ENCODE measurements at places on chromosomes 1 and 21.

GRCh38 chr1:233229288-233229687 lies 66.2 kb downstream of the PCNX2 start:
- no peak for DNase-seq

DNA sequence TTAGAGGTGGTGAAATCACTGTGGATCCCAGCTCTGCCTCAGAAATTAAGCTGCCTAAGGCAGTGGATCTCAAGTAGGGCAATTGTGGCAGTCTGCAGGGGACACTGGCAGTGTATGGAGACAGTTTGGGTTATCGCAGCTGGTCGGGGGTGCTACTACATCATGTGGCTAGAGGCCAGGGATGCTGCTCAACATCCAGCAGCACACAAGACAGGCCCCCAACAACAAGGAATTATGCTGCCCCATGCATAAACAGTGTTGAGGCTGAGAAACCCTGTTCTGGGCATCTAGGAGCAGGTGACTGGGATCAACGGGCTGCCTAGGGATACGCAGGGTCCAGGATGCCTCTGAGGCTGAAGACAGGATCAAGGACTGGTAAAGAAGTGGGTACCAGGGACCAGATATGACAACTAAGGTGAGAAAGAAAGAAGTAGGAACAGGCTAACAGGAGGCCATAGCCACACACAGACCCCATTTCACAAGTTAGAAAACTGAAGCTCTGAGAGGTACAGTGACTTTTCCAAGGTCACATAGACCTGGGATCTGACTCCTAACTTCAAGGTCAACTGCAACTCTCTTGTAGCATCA lies 8.7 kb downstream of the BATF3 start:
- no peak for DNase-seq

GRCh38 chr21:36890086-36890485 lies 76.4 kb downstream of the HLCS start:
- DNase-seq: no peak

GRCh38 chr1:180273066-180273465 lies 43.0 kb downstream of the LHX4 start:
- DNase-seq: no peak

DNA sequence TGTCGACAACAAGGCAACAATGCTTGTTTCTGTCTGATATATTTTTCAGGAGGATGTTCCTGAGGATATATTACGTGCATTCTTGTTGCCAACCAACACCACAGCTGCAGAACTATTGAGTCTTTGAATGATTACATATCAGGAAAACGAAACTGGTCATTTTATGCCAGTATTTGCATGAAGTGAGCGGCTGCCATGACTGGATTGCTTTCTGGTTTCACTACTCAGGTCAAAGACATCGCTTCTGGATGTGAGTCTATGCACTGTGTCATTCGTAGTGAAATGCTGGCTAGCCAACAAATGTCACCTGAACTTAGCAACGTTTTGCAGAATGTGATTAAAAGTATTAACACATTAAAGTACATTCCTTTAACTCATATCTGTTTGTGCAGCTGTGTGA lies 35.8 kb upstream of the OLFM3 start:
- no peak for DNase-seq

- no peak for DNase-seq
These were observed 166.7 kb downstream of the GABPA start for GRCh38 chr21:25901330-25901979.

GRCh38 chr1:55947446-55947845 lies 631.9 kb downstream of the PLPP3 start:
- no peak for DNase-seq

GRCh38 chr1:160325252-160325651 lies 17.8 kb downstream of the COPA start:
- DNase-seq: no peak

- no peak for DNase-seq
These were observed 94.0 kb downstream of the KCND3 start for GRCh38 chr1:111895469-111895868.

DNA sequence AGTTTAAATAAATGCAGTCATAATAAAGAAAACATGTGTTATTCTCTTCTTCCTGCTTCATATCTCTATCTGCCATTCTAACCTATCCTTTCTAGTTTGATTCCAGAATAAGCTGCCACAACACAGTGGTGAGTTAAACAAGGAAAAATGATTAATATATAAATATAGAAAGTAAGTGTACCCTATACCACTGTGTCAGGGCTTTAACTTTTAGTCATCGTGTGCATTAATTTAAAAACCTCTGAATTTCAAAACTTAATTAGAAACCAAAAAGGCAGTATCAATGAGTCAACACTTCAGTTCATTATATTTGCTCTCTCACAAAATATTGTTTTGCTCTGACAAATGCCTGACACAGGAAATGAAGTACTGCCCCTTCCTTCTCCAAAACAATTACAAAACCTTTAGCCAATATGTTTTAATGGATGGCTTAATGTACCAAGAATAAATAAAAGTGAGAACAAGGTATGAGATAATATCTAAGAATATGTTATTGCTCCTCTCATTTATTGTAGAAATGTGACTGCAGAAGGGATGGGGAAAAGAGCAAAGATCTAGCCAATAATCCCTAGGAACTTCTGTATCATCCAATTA lies 634.8 kb downstream of the KCNT2 start:
- no peak for DNase-seq

DNA sequence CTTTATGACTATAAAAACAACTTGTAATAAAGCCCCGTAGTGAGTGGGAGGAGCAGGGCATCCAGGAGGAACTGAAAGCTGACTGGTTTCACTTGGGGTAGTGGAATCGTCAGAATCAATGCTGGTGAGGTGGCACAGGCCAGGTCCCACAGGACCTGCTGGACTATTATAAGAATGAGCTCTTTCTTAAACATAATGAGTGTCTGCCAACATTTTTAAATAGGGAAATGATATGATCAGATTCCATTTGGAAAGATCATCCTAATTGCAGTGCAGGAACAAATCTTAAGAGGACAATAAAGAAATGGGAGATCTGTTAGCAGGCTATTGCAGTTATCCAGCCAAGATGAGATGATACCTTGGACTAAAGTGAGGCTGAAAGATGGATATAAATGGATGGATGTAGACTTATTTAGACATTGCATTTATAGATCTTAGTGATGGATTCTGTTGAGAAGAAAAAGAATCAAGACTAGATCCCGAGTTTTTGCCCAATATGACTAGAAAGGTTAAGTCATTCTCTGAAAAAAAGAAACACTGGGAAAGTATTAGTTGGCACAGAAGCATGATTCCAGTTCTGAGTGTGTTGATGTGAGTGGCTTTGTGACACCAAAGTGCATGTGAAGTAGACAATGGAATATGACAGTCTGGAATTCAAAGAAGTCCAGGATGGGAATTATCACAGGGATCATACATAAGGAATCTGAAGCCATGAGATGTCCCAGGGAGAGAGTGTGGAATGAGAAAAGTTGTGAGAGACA lies 153.3 kb upstream of the SGIP1 start:
- peak; percentile 51 for DNase-seq

DNA sequence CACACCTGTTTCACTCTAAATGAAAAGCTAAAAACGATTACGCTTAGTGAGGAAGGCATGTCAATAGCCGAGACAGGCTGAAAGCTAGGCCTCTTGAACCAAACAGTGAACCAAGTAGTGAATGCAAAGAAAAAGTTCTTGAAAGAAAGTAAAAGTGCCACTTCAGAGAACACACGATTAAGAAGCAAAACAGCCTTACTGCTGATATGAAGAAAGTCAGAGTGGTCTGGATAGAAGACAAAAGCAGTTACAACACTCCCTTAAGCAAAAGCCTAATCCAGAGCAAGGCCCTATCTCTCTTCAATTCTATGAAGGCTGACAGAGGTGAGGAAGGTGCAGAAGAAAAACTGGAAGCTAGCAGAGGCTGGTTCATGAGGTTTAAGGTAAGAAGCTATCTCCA lies 130.7 kb downstream of the SIPA1L2 start:
- DNase-seq: no peak

DNA sequence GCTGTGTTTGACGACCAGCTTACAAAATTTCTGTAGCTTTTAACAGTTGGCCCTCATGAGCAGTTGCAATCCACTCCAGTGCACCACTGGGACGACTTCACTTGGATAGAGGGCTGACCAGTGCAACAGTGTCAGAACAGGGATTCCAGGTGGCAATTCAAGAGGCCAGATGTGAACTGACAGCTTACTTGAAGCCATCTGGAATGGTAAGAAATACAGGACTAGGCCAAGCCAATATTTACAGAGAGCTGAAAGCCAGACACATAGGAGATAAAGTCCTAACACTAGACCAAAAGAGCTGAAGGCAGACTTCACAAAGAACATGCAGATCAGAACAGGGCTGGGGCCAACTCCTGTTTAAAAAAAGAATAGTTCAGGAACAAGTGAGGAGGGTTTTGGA lies 93.5 kb upstream of the NFIA start:
- no peak for DNase-seq

GRCh38 chr1:92476071-92476631 lies 10.6 kb downstream of the GFI1 start:
- DNase-seq: peak; percentile 93

DNA sequence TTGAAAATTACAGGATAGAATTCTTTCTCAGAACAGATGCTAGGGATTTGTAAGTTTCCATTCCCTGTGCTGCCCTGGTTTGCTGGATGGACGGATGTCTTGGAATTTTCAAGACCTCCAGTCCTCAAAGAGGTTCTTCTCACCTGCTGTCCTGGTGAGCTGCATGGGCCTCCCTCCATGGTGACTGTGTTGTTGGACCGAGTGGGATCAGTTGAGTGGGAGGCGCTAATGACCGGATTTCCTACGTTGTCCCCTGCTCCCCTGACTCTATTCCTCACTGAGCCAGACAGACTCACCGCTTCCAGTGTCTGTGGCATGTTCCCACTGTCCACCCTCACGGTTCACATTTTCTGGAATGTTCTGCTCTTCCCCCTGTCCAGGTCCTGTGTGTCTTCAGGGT lies 229.8 kb downstream of the CAMTA1 start:
- DNase-seq: no peak

GRCh38 chr1:83773059-83773458 lies 225.9 kb downstream of the TTLL7 start:
- DNase-seq: no peak

GRCh38 chr1:54710434-54710833 lies 5.2 kb upstream of the TTC4 start:
- DNase-seq: no peak

GRCh38 chr1:115239426-115239825 lies 98.6 kb downstream of the NGF start:
- DNase-seq: no peak

- DNase-seq: no peak
These were observed 145.1 kb upstream of the EDN2 start for GRCh38 chr1:41629571-41629970.

DNA sequence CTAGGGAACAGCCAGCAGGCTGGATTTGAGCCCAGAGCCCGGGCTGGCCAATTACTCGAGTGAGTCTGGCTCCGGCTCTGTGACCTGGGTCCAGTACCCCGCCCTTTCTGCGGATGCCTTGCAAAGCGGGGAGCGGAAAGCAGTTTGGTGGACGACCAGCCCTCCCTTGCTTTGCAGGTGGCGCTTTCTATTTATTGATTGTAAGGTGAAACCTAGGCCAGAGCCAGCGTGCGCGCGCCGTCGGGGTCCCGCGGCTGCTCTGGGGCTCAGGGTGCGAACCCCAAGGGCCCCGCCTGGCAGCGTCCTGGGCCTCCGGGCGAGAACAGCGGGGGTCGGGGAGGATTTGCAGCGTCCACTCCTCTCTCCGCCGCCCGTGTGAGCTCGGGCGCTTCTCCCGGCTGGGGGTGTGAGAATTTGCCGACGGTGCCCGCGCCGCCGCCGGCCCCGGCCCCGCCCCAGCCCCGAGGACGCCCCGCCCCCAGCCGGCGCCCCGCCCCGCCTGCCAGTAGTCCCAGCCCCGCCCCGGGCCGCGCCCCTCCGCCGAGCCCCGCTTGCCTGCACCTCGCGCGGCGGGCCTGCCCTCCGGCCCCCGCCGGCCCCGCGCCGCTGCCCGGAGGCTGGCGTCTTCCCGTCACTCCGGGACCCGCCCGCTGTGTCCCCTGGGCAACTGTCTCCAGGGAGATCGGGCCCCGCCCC lies 37.6 kb downstream of the PIK3CD start:
- DNase-seq: peak; percentile 89

- DNase-seq: no peak
These were observed 5.1 kb upstream of the FOXJ3 start for GRCh38 chr1:42340093-42340492.

- no peak for DNase-seq
These were observed 442.9 kb upstream of the NEGR1 start for GRCh38 chr1:72724951-72725861.

GRCh38 chr1:42835422-42835821 lies 11.0 kb upstream of the ZNF691 start:
- no peak for DNase-seq

- DNase-seq: no peak
These were observed 39.4 kb upstream of the C1orf174 start for GRCh38 chr1:3939242-3940080.

GRCh38 chr1:222790115-222790514 lies 24.7 kb upstream of the DISP1 start:
- peak; percentile 30 for DNase-seq

DNA sequence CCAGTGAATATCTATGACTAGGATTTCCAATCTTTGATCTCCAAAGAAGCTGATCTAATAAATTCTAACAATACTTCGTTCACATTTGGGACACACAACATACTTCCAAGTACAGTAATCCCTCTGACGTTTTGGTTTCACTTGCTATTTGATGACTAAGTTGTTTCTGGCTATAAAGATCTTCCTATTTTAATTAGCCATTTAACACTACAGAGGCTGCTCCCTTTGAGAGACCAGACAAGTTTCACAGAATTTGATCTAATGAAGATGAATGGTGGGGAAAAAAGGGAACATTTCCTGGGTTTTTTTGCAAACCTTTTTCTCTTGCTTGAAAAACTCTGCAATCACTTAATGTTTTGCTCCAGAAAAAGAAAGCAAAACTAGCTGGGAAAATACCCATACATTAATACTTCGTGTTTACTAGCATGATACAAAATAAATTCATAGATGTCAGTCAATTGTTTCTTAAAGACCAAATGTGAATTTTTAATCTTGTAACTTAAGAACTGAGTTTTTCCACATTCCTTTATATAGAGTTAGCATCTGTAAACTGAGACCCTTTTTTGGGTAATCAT lies 28.0 kb upstream of the GLIS1 start:
- no peak for DNase-seq

DNA sequence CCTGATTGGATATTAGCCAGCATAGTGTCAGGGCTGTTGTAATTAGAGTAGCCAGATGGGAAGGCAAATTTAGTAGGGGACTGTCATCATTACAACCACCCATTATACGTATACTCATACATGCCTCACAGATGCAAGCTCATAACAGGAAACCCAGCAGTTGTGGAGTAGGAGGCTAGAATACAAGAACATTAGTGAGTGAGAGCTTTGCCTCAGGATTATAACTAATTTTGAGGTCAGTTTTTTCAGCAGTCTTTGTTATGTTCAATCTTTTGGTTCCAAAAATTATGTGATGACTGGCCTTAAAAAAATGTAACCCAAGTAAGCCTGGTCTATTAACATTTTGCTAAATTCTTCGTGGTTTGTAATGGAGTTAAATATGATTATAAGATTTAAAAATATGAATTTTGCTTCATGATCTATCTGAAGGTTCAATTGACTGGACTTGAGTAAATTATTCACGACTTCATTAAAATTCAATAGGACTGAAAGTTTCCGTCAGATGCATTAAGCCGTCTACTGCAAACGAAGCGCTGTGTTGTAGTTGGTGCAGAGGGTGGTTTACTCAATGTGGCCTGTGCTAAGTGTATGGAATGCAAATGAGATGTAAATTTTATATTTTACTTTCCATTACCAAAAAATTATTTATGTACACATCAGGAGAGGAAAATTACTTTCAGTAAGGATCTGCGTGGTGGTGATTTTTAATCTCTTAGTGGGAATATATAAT lies 48.8 kb downstream of the KCNK1 start:
- DNase-seq: no peak
